ENCODE measurements at places on chromosomes 1 and 21.

DNA sequence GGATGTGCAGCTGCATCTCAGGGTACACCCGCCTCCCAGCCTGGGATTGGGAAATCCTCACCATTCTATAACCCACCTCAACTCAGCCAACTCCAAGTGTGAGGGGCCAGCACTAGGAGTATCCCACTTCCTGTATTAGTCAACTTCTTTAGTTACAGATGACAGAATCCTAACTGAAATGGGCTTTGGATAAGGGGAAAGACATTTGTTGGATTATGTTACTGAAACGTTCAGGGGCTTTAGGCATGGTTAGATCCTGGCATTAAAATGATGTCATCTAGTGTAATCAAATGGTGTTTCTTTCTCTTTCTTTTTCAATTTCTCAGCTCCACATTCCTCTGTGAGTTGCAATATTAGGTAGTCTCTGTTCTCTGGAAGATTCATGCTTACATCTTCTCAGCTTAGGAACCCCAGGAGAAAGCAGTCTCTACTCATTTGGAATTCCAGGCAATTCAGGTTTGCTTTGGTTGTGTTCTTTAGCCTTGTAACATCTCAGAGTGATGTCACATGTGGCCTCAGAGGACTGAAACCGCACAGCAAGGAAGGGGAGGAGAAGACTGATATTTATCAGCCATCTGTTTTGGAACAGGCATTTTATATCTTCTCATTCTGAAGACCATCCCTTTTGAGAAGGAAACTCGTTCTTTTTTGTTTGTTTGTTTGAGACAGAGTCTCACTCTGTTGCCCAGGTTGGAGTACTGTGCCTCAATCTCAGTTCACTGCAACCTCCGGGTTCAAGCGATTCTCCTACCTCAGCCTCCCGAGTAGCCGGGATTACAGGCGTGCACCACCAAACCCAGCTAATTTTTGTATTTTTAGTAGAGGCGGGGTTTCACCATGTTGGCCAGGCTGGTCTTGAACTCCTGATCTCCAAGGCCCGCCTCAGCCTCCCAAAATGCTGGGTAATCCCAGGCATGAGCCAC is 18.9 kb upstream of the TMEM54 start:
- no peaks in the 10 kb centered on the region for H3K27me3 ChIP-seq
- H3K36me3 ChIP-seq: no peaks in the 10 kb centered on the region
- H3K27ac ChIP-seq: no peak overlapping the region
- no peak overlapping the region for H3K4me3 ChIP-seq

- peaks cover 18% of the 10 kb centered on the region for H3K4me1 ChIP-seq
- H3K27me3 ChIP-seq: no peaks in the 10 kb centered on the region
- no peaks in the 10 kb centered on the region for H3K36me3 ChIP-seq
- no peak for DNase-seq
- H3K27ac ChIP-seq: peak overlapping the region; percentile 8
Observed at GRCh38 chr1:8122477-8123407, 96.6 kb upstream of the ERRFI1 start.

DNA sequence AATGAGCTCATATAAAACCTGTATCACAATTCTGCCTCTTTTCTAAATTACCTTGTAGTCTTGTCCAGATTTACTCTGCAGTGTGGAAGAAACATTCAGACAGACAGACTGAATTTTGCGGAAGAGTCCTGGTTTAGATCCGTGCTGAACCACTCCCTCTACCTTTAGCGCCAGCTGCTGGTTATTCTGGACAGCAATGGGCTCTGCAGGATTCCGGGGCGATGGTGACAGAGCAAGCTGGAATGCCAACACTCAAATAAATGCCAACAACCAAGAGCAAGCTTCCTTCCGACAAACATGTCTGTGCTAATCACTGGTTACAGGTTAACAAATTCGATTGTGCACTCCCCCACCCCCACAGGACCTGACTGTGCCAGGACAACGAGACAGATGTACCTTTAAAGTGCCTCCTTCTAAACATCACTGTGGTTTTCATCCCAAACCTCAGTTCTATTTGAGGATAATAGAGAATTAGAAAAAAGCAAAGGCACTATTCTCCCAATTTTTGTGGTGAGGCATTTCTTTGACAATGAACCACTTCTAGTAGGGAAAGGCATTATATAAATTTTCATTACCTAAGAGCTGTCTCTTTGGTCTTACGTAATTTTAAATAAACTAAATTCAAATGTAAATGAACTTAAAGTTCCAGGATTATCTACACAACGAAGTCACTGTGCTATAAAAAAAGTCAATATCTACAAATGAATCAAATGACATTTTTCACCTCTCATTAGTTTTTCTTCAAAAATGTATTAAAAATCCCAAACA is 90.4 kb downstream of the INTS7 start:
- no peak for DNase-seq
- H3K36me3 ChIP-seq: no peaks in the 10 kb centered on the region
- no peak overlapping the region for H3K4me3 ChIP-seq
- H3K27ac ChIP-seq: no peak overlapping the region
- H3K4me1 ChIP-seq: peaks cover 1% of the 10 kb centered on the region

GRCh38 chr1:41870076-41870562 is 48.6 kb downstream of the HIVEP3 start:
- H3K4me3 ChIP-seq: no peak overlapping the region
- no peak for DNase-seq
- H3K36me3 ChIP-seq: no peaks in the 10 kb centered on the region
- H3K27ac ChIP-seq: no peak overlapping the region
- H3K4me1 ChIP-seq: peaks cover 14% of the 10 kb centered on the region
- H3K27me3 ChIP-seq: no peaks in the 10 kb centered on the region
